Activated CD4-positive, alpha-beta memory T cell treated with anti-CD3 and anti-CD28 coated beads for 36 hours (primary cell): ENCODE measurements at places on chromosomes 6 and 20. TPM values are rescaled to one million over a fixed set of nuclear protein-coding genes. Genes with fewer than 3 reads are reported as not detected.

GRCh38 chr6:144607998-144608735, 323.0 kb downstream of the UTRN start:
- no peak overlapping the region for H3K4me3 ChIP-seq
- no peak for DNase-seq
- no peaks in the 10 kb centered on the region for H3K27me3 ChIP-seq
- H3K36me3 ChIP-seq = peaks cover 5% of the 10 kb centered on the region
- no peak overlapping the region for H3K27ac ChIP-seq

DNA sequence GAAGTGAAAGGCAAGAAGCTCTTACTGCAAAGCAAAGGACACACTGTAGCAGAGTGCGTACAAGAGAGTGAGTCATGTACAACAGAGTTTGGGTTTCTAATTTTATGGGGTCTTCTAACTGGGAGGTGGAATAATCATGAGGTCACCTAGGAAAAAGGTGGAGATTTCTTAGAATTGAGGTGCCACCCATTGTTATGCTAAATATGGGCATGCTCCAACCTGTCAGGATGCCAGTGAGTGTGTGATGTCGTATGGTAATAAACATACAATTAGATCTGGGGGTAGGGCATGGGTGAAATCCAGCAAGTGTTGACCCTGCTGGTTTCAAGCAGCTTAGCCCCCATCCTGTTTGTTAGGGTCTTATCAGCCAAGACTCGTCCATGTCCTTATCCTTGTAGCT, 46.6 kb downstream of the OR2B6 start:
- no peaks in the 10 kb centered on the region for H3K36me3 ChIP-seq
- H3K27me3 ChIP-seq = peaks cover 12% of the 10 kb centered on the region
- DNase-seq = no peak
- H3K4me3 ChIP-seq = no peak overlapping the region
- H3K27ac ChIP-seq = no peak overlapping the region

DNA sequence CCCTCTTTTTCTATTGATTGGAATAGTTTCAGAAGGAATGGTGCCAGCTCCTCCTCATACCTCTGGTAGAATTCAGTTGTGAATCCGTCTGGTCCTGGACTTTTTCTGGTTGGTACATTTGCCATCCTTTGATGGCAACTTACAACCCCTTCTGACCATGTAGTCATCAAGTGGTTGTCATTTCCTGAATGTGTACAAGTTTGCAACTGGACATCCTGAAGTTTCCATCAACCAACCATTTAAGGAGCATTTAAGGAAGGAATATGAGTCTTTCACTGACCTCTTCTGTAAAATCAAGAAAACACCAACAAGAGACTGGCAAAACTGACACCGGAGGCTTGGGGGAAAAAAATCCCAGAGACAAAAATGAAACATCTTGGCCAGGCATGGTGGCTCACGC, 97.4 kb downstream of the RIN2 start:
- H3K4me1 ChIP-seq = no peaks in the 10 kb centered on the region
- H3K27me3 ChIP-seq = peaks cover 13% of the 10 kb centered on the region
- H3K27ac ChIP-seq = no peak overlapping the region
- H3K4me3 ChIP-seq = no peak overlapping the region
- DNase-seq = no peak

DNA sequence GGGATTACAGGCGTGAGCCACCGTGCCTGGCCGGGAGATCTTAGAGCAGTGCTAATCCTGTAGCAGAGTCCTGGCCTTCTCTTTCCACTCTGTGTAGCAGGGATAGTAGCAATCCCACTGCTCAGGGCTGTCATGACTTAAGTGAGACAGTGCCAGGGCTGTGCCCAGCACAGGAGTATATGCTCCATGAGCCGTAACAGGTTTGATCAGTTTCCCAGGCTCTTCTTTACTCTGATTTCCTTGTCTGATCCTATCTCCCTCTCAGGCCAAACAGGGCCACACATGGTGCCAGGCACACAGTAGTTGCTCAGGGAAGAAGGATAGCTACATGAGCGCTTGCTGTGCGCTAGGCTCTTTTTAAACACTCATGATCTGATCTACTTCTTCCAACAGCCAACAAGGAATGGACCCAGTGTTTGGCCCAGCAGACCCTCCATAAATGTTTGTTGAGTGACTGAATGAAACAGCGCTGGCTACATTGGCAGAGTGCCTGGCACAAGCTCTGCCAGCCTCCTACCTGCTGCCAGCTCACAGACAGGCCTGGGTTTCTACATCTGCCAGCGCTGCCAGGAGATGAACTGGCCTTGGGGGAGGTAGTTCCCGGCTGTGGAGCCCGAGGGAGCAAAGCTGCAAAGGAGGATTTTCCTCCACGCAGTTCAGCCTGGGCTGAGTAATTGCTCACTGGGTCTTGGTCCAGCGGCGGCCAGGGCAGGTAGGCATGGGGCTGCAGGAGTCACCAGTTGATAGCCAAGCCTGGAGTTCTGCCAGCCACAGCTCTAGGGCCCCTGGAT, 36.9 kb downstream of the SNAI1 start:
- no peaks in the 10 kb centered on the region for H3K4me1 ChIP-seq
- H3K27me3 ChIP-seq = peaks cover 5% of the 10 kb centered on the region
- no peaks in the 10 kb centered on the region for H3K36me3 ChIP-seq
- DNase-seq = no peak
- no peak overlapping the region for H3K27ac ChIP-seq

DNA sequence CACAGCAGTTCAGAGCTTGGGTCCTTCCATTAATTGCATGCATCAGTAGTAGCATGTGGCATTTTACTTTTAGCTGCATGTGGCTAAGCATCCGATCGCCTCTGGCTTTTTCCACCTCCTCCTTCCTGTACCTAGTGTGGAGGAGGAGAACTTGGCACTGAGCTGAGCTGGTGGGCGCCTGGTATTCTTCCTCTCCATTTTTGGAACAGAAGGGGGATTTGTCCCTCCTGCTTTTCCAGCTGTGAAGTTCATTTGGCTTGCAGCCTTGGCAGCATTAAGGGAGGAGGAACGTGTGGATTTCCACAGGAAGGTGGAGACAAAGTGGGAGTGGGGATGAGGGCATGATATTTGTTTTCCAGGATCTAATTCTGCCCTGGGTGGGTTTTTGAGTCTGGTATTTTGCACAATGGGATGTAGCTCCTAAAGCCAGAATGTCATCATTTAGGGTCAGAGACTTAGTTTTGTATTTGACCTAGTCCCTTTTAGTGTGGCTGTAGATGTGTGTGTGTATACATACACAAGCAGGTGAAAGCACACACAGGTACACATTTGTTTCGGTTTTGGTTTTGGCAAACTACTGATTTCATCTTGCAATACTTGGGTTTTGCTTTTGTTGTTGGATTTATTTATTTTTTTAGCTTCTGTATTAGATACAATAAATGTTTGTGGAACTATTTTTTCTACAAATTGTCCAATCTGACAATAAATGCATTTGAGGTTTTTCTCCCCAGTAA, 90.0 kb downstream of the SASH1 start:
- H3K36me3 ChIP-seq = no peaks in the 10 kb centered on the region
- H3K4me1 ChIP-seq = no peaks in the 10 kb centered on the region
- H3K4me3 ChIP-seq = no peak overlapping the region
- H3K27ac ChIP-seq = no peak overlapping the region
- DNase-seq = no peak
- H3K27me3 ChIP-seq = peaks cover 6% of the 10 kb centered on the region

- H3K4me1 ChIP-seq = no peaks in the 10 kb centered on the region
- no peak overlapping the region for H3K4me3 ChIP-seq
- H3K27me3 ChIP-seq = peaks cover 6% of the 10 kb centered on the region
- no peak overlapping the region for H3K27ac ChIP-seq
These were observed 269.0 kb upstream of the ECI2 start for GRCh38 chr6:4404415-4404814.

GRCh38 chr6:64955435-64955848, 751.6 kb downstream of the EYS start:
- H3K4me1 ChIP-seq = no peaks in the 10 kb centered on the region
- H3K27ac ChIP-seq = no peak overlapping the region
- H3K4me3 ChIP-seq = no peak overlapping the region
- H3K27me3 ChIP-seq = no peaks in the 10 kb centered on the region
- no peaks in the 10 kb centered on the region for H3K36me3 ChIP-seq

DNA sequence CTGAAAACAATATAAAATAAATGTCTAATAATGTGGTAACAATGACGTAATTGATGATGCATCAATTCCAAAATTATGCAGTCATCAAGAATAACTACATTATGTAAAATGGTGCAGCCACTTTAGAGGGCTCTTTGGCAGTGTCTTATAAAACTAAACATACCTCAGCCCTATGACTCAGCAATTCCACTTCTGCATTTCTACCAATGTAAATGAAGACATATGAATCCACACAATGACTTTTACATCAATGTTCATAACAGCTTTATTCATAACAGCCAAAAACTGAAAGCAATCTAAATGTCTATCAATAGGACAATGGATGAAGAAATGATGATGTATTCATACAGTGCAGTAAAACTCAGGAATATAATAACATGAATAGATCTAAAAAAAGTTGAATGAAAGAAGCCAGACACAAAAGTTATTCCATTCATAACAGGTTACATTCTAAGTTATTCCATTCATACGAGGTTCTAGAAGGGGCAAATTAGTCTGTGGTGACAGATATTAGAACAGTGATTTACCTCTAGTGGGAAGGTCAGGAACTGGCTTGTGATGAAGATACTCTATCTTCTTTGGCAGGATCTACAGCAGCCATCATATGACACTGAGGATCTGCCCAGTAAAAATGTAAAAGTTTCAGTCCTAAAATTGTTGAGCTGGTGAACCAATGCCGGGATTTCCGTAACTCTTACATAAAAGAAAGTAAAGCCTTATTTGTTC, 396.1 kb downstream of the PLCB1 start:
- H3K27ac ChIP-seq = no peak overlapping the region
- DNase-seq = no peak
- no peak overlapping the region for H3K4me3 ChIP-seq
- H3K36me3 ChIP-seq = no peaks in the 10 kb centered on the region

GRCh38 chr6:26536571-26537159, 1.5 kb upstream of the HMGN4 start:
- peaks cover 23% of the 10 kb centered on the region for H3K36me3 ChIP-seq
- DNase-seq = peak; percentile 74
- peaks cover 65% of the 10 kb centered on the region for H3K4me1 ChIP-seq
- peaks cover 2% of the 10 kb centered on the region for H3K27me3 ChIP-seq
- peak overlapping the region; percentile 97 for H3K27ac ChIP-seq
- peak overlapping the region; percentile 84 for H3K4me3 ChIP-seq

DNA sequence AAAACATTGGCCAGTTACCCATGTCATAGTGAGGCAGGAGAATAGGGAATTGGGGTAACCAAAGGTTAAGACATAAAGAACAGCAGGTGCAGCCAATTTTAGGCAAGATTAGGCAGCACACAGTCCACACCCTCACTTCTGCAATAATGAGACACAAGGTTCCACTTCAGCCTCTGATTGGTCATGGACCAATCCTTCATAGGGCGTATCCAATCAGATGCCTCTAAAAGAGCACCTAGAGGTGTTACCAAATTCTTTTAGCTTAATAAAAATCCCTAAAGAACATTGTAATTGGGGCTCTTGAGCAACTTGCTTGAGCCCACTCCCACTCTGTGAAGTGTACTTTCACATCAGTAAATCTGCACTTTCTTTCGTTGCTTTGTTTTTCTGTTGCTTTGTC, 302.4 kb downstream of the PREX1 start:
- H3K27me3 ChIP-seq = peaks cover 15% of the 10 kb centered on the region
- H3K36me3 ChIP-seq = no peaks in the 10 kb centered on the region
- H3K4me1 ChIP-seq = no peaks in the 10 kb centered on the region
- no peak overlapping the region for H3K4me3 ChIP-seq

GRCh38 chr6:132730560-132730959, 16.7 kb upstream of the VNN1 start:
- H3K4me1 ChIP-seq = peaks cover 10% of the 10 kb centered on the region
- no peak overlapping the region for H3K27ac ChIP-seq
- no peaks in the 10 kb centered on the region for H3K36me3 ChIP-seq
- DNase-seq = no peak
- H3K4me3 ChIP-seq = no peak overlapping the region

- DNase-seq = no peak
- peaks cover 21% of the 10 kb centered on the region for H3K4me1 ChIP-seq
- peaks cover 5% of the 10 kb centered on the region for H3K36me3 ChIP-seq
- no peak overlapping the region for H3K4me3 ChIP-seq
- no peak overlapping the region for H3K27ac ChIP-seq
- H3K27me3 ChIP-seq = no peaks in the 10 kb centered on the region
These were observed 26.3 kb upstream of the TFB1M start for GRCh38 chr6:155340464-155341129.

GRCh38 chr6:33828764-33829731, 25.2 kb upstream of the MLN start:
- H3K4me3 ChIP-seq = no peak overlapping the region
- no peaks in the 10 kb centered on the region for H3K36me3 ChIP-seq
- no peak overlapping the region for H3K27ac ChIP-seq
- no peak for DNase-seq
- H3K27me3 ChIP-seq = peaks cover 2% of the 10 kb centered on the region

DNA sequence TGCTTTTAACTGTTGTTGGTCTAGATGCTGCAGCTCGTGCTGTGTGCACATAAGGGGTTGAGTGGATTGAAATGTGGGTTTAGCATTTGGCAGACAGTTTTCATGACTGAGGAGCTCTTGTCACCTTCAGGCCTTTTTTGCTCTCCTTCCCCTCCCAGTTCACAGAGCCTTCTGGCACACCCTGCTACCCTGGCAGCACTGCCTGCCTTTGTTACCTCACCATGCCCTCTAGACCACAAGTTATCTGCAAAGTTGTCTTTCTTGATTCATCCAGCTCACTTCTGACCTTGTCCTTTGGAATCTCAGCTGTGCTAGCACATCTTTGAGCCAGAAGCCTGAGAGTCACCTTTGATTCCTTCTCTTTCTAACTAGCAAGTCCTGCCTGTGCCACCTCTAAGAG, 348.9 kb upstream of the ZFP64 start:
- peaks cover 1% of the 10 kb centered on the region for H3K27me3 ChIP-seq
- no peak overlapping the region for H3K27ac ChIP-seq
- no peak for DNase-seq
- H3K4me1 ChIP-seq = no peaks in the 10 kb centered on the region
- H3K4me3 ChIP-seq = no peak overlapping the region
- H3K36me3 ChIP-seq = no peaks in the 10 kb centered on the region

DNA sequence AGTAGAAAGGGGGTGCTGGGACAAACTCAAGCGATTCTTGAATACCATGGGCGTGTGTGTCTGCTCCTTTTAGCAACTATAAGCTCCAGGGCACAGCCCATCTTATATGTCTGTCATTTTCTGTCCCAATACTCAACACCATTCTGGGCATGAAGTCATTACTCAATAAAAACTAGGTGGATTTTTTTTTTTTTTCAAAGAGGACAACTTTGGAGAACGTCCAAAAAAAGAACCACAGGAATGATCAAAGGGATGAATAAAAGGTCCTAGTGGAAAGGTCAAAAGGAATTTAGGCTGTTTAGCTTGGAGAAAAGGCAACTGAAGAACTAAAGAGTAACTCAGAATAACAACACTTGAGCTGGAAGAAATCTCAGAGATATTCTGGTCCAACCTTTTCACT, 24.4 kb downstream of the UQCC1 start:
- no peak for DNase-seq
- peaks cover 5% of the 10 kb centered on the region for H3K4me1 ChIP-seq
- H3K4me3 ChIP-seq = no peak overlapping the region

- no peaks in the 10 kb centered on the region for H3K36me3 ChIP-seq
- no peaks in the 10 kb centered on the region for H3K4me1 ChIP-seq
- H3K4me3 ChIP-seq = no peak overlapping the region
- H3K27me3 ChIP-seq = peaks cover 54% of the 10 kb centered on the region
These were observed 30.7 kb downstream of the CDH22 start for GRCh38 chr20:46277602-46278001.

- no peak overlapping the region for H3K4me3 ChIP-seq
- peaks cover 78% of the 10 kb centered on the region for H3K4me1 ChIP-seq
- DNase-seq = no peak
- H3K27ac ChIP-seq = peak overlapping the region; percentile 55
These were observed 49.9 kb downstream of the PPP1R16B start for GRCh38 chr20:38855356-38855755.

METTL24 gene
- total RNA-seq = not detected

PSMB1 gene
- 247 TPM for total RNA-seq

FNDC11 gene
- total RNA-seq = 0.61 TPM

TRIM10 gene
- total RNA-seq = 0.38 TPM

TFAP2D gene
- total RNA-seq = not detected
